ENCODE measurements at places on chromosomes 13 and 19.

GRCh38 chr19:48629599-48630295, 7.4 kb downstream of the DBP start:
- no peak for DNase-seq

DNA sequence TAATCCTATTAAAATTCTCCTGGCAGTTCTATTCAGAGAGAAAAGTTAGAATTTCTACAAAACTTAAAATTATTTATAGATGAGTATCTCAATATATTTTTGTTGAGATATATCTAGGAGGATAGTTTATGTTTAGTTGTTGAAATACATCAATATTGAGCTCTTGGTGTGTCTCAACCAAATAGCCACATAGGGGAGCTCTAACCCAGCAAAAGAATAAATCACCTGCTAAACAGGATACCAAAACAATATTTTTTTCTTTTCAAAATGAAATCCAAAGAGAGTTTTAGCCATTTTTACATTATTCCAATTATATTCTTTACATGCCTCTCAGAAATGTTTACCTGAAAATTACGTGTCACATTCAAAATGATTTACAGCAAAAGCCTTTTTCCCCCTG, 954.7 kb downstream of the SLITRK6 start:
- DNase-seq, result no peak

DNA sequence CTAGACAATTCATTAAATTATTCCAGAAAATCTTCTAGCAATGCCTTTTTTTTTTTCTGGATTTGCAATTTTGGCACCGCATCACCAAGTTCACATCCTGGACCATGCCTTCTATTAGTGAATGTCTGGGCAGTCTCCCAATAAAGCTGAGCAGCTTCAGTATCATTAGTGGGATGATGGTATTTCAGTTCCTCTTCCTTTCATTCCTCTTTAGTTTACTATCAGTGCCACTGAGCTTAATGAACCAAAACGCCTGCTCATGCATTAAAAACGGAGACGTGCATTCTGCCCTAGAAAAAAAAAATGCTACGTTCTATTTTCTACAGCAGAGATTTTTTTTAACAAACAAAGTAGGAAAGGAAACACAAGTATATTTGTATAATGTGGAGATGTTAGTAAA, 343.0 kb downstream of the PCDH9 start:
- no peak for DNase-seq

DNA sequence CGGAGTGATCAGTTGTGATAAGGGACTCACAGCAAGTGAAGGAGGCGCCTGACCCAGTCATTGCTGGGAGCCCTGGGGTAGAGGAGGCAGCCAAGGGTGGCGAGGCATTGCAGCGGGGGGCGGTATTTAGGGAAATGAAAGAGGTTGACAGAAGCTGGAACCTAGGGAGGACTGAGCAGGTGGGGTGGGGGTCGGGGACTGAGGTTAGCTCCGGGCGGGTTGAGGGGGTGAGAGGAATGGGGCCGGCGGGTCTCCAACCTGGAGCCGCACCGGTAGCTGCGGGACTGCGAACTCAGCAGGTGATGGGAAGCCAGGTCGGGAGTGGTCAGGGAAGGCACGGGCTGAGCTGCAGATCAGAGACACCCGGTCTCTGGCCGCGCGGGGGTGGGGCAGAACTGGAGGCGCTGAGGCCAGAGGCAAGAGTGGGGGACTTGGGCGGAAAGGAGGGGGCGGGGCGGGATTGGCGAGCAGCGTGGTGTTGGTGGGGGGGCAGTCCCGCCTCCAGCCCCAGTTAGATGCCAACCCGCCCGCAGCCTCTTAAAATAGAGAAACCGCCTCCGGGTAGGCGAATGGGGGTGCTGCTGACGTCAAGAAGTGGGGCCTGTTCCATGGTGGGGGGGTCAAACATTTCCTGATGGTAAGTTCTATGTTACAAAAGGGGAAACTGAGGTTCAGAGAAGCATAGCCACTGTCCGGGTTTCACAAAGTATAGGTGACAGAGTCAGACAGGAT, 1.5 kb downstream of the MAST3 start:
- peak; percentile 62 for DNase-seq

DNA sequence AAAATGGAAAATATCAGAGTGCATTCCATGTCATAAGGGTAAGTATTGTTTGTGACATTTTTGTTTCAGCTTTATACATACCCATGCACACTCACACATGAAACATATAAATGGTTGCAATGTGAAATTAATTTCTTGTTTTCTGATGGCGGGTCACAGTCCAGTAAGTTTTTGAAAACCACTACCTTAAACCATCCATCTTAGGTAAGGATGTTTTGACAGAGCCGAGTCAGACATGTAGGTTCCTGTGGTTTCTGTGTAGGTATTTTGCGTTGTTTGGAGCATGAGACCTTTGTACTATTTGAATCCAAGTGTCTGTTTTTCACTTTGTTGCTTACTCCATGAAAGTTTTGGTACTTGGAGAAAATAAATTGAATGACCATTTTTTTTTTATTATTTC, 121.7 kb downstream of the B3GLCT start:
- DNase-seq, result no peak

- DNase-seq, result no peak
Observed at GRCh38 chr13:101755228-101755887, 302.9 kb downstream of the ITGBL1 start.

DNA sequence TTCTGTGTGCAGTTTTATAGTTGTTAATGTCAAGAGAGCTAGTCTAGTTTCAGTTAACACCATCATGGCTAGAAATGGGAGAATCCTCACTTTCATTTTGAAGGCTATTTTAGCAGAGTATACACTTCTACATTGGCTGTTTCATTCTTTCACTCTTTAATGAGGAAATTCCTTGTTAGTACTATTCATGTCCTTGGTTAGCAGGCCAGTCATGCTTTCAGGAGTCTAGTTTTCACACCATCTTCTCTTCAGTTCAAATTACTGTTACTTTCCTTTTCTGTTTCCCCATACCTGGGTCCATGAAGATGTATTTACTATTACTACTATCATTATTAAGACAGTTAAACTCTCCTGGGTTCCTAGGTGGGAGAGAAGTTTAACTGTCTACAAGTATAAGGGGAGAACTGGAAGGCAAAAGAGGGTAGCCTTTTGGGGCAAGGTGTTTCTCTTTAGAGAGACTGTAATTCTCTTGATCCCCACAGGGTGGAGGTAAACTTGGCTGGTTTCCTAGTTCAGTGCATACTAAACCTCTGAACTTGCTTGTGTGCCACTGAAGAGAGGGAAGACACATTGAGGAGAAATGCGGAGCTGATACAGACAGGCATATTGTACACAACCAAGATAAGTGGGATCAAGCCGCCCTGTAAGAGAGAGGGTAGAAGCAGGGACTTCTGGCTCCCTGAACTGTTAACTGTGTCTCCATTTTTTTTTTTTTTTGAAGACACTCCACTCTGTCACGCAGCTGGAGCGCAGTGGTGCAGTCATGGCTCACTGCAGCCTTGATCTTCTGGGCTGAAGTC, 41.3 kb upstream of the IGFL4 start:
- peak; percentile 34 for DNase-seq

DNA sequence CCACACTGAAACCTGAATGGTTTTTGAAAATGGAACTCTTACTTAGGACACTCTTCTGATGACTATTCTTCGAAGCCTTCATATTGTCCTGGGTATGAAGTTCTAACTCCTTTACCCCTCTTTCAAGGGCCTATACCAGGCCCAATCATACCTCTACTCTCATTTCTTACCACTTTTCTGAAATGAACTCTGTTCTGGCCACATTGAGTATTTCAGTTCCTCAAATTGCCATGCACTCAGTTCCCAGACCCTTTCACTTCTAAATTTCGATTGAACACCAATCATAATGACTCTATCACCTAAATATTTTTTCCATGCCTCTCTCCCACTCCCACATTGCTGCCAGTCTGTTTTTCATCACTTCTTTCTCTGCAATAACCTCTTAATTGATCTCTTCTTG, 53.7 kb downstream of the LACC1 start:
- no peak for DNase-seq

DNA sequence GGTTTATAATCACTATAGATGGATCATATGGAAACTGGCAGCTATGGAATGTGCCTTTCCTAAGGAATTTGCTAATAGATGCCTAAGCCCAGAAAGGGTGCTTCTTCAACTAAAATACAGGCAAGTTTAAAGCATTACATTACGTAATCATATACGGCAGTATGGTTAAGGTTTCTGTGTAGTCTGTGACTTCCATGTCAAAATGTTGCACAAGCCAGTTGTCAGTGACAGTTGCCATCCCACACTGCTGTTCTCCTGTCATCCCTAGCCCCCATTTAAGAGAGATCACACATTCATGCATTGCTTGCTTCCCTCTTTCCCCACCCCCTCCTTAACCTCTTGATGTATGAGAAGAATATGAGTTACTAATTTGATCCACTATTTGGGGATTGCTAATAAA, 47.3 kb downstream of the BRCA2 start:
- DNase-seq, result no peak

DNA sequence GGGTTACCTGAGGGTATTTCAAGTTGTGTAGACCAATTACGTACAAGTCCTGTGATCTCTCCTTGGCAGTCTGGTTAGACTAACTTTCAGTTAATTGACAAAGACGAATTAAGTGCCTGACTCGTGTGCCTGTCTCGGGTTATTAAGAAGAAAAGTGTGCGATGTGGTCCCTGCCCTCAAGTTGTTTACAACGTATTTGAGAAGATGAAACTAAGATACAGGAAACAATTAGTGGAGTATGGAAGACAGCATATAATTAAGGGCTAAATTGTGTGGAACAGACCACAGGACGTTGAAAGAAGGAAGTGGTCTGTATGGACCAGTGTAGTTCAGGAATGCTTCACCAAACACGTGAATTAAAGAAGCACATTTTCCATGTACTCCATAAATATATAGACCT, 49.2 kb downstream of the KLF5 start:
- no peak for DNase-seq

- DNase-seq, result no peak
Observed at GRCh38 chr19:28884786-28885476, 328.0 kb downstream of the UQCRFS1 start.

- no peak for DNase-seq
Observed at GRCh38 chr13:51252954-51253532, 30.8 kb downstream of the FAM124A start.

DNA sequence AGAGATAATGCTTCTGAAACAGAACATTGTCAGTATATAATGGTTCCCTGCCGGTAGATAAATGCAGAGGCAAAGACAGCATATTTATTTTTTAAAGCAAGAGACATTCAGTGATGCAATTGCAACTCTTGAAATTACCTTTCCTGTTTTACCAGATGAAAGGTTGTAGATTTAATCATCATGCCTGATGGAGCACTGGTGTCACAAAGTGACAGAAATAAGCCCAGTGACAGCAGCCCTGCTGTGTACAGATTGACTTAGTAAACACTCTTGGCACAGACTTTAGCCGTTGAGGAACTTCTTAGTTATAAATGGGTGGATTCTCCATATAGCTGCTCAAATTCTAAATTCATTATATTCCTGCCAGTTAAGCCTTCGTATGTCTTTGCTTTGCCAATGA, 172.5 kb downstream of the ITGBL1 start:
- DNase-seq, result no peak

- no peak for DNase-seq
Observed at GRCh38 chr13:46861959-46862358, 34.9 kb downstream of the HTR2A start.

- no peak for DNase-seq
Observed at GRCh38 chr13:30107121-30107520, 200.2 kb downstream of the KATNAL1 start.

GRCh38 chr13:25253702-25254101, 33.6 kb downstream of the MTMR6 start:
- DNase-seq, result no peak

DNA sequence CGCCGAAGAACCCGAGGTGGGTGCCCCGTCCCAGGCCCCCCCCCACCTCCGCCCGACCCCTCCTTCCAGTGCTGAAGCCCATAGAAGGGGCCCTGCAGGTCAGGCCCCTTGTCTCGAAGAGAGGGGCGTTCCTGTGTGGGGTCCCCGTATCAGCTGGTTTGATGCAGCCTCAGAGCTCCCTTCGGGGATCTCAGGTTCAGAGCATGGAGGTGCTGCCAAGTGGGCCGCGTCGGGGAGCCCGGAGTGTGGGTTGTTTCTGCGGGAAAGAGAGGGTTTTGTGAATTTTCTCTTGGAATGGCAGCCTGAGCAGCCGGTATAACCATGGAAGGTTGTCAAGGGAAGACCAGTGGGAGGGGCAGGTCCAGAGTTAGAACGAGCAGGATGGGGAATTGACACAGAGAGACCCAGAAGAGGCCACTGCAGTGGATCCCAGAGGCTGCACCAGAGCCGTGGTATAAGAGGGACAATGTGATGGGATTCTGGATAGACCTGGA, 384 bp downstream of the TRAPPC2B start:
- no peak for DNase-seq

DNA sequence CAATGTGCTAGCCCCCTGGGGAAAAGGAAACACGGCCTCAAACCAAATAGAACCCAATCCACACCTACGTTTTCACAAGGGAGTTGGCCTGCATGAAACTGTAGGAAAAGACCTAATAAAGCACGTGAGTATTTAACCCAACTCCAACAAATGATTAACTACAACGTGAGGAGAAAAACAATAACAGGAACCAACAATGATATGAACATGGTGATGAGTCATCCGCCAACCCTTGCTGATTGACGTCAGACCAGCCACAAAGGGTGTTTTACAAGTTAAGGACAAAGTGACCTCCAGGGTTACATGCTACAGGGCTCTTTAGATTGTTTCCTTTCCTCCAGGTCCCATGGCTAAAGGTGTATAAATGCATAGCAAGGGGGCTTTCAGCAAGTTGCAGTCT, 460.5 kb downstream of the COG6 start:
- DNase-seq, result peak; percentile 22

GRCh38 chr13:73939603-73940002, 194.6 kb downstream of the KLF12 start:
- no peak for DNase-seq

- no peak for DNase-seq
Observed at GRCh38 chr13:85332615-85333014, 466.6 kb downstream of the SLITRK6 start.

- DNase-seq, result no peak
Observed at GRCh38 chr13:48210178-48210577, 22.8 kb upstream of the ITM2B start.

- DNase-seq, result no peak
Observed at GRCh38 chr13:78777976-78778375, 119.0 kb upstream of the OBI1 start.

DNA sequence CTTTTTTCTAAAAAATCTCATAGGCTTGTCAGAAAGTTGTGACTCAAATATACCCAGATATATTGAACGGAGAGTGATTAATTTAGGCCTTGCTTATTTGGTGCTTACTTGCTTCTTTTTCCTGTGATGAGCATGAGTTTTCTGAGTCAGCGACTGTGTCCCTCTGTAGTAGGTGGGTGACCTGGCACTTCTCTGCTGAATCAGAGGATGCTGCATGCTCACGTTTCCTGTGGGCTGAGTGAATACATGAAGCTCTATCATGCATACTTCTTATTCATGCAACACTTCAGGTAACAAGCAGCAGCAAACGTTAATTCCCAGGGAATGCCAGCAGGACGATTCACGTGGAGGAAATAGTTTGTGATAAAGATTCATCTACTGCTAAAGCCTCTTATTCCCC, 245.0 kb downstream of the KLF5 start:
- DNase-seq, result no peak

GRCh38 chr19:58497634-58498170, 14.1 kb downstream of the SLC27A5 start:
- no peak for DNase-seq
